ENCODE measurements at places on chromosomes 2 and 18.

DNA sequence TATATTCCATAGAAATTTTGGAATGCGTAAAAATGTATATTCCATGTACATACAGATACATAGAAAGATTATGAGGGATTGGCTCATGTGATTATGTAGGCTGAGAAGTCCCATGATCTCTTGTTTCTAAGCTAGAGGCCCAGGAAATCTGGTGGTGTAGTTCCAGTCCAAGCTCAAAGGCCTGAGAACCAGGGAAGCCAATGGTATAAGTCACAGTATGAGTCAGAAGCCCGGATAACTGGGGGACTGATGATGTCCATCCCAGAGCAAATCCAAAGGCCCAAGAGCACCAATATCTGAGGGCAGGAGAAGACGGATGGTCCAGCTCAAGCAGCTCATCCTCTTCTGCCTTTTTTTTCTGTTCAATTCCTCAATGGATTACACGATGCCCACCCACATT, 385.0 kb upstream of the KLHL29 start:
- no peak for DNase-seq

DNA sequence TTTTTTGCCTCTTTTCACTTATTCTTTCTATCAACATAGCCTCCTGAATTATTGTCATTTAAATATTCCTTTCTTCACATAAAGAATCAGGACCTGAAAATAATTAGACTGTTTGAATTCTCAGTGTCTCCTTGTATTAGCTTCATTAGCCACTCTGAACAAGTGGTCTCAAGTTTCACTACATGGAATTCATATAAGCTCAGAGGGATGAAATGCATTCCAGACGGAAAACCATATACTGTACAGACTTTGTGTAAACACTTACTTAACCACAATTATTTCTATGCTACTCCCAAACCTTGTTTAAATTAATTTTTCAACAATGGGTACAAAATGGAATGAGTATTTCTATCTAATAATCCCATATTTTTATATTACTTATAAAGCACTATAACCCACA, 53.4 kb downstream of the CHN1 start:
- no peak for DNase-seq

- DNase-seq = no peak
Measured at GRCh38 chr18:23134780-23135549, at the start of gene CABLES1. Gene CABLES1, plus strand, starts transcription at chr18:23135485. Its CDS starts 278 bp downstream, at chr18:23135763.

DNA sequence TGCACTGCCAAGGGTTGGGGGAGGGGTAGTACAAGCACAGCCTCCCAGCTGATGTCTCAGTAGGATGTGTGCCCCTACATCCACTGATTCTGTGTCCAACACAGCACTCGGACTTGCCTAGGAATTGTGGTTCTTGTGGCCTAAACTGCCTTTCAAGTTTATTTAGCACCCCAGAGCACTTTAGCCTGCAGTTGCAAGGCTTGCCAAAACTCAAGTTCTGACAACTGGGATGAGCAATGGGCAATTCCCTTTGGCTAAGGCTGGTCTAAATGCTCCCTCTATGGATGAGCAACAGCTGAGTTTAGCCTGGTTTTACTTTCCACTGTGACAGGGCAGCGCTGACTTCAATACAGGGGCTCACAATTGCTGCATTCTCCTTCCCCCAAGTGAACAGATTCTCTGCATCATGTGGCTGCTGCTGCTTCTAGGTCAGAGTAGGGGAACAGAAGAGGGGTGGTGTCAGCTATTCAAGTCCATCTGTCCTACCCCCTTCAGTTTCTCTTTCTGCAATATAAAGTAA, 471.5 kb downstream of the PIK3C3 start:
- no peak for DNase-seq

GRCh38 chr2:63698786-63699548, 110.2 kb downstream of the MDH1 start:
- peak; percentile 1 for DNase-seq

- DNase-seq = no peak
Measured at GRCh38 chr2:121828281-121828731, 72.9 kb downstream of the TSN start.

DNA sequence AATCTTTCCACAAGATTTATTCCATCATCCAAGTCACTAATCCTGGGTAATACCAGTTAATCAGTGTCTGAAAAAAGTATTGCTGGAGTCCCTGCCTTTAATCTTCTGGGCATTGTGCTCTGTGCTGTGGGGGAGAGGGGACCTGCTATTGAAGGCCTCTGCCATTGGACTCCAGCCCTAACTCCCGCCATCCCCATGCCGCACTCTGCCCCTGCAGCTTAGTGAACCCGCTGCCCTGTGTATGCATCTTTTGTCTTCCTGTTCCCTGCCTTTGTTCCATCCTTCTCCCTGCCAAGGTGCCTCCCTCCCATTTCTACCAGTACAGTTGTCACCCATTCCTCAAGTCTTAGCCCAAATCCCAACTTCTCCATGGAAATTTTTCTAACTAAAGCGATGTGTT, 113.8 kb upstream of the EPAS1 start:
- no peak for DNase-seq

DNA sequence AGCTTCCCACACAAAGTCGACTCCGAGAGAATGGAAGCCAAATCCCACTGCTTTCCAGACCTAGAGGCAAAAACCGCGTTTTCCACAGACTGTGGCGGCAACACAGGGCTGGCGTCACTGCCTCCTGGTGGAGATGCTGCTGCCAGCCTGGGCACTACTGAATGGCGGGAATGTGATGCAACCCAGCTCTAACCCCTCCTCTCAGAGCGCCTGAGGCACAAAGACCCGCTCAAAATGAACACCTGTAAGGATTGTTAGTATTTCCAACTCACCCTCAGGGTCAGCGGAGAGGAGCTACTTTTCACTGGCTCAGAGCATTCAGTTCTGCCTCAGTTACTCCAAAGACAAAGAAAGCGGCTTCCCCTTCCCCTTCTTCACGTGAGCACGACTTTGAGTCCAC, 548.0 kb upstream of the SALL3 start:
- DNase-seq = no peak

GRCh38 chr2:72350852-72351251, 203.2 kb upstream of the CYP26B1 start:
- DNase-seq = no peak

DNA sequence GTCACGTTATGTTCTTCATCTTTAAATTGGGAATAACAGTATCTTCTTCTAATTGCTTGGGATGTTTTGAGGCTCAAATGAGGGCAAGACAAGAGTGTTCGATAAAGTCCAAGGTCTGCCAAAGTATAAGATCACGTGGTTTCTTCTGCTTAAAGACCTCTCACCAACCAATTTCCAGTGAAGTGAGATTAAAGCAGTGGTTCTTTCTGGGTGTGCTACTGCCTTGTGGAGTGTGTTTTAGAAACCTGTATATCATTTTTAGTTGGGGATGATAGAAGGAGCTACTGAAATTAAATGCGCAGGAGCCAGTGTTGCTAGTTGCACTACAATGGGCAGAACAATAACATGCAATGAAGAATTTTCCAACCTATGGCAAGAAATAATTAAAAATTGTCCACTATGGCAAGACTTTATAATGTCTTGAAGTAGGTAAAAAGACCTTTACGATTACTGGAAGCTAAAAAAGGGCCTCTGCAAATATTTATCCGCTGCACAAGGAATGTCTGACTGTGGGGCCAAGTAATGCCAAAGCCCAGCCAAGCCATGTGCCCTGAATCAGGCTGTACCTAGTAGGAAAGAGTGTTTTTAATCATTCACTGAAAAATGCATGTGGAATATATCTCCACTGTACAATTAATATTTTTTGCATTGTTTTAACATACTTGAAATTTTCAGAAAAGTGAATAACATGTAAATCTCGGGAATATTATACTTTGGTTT, 244.5 kb upstream of the REG3G start:
- no peak for DNase-seq

DNA sequence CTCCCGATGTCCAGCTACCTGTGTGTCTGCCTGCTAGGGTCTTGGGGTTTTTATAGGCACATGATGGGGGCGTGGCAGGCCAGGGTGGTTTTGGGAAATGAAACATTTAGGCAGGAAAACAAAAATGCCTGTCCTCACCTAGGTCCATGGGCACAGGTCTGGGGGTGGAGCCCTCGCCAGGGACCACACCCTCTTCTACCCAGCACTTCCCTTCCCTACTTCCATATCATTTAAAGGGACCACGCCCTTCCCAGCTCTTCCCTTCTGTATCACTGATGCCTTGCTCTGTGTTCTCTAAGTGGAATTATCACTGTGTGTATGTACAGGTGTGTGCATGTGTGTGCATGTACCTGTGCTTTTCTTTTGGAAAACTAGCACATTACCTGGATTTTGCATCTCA, 6.3 kb downstream of the UGT1A1 start:
- no peak for DNase-seq

DNA sequence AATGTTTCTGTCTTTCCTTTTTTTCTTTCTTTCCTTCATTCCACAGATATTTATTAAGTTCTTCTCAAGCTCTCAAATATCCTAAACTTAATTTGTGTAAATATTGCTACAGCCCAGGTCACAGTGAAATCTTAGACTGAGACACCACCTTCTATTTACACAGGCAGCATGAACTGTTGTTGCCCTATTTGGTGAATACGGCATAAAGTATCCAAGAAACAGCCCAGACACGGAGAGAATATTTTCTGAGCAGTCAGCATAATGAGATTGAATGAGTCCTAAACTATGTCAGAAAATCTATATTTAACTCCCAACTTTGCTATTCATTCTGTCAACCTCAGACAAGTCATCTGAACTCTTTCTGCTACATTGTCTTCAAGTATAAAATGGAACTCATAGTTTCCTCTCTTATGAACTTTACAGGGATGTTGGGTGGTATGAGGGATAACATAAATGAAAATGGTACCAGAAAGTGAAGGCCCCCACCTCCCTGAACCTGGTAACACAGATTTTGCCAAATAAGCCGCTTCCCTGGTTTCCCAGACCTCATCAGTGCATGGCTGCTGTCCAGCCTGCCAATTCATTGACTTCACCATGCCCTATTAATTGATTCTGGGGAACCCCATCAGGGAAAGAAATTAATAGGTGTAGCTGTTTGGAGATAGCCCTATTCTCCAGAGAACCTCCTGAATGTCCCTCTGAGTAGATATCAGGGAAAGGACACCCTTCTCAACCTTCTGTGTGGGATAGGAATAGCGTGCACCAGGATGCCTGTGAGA, 235.9 kb downstream of the SETBP1 start:
- no peak for DNase-seq

- no peak for DNase-seq
Measured at GRCh38 chr2:172205292-172205691, 102.6 kb upstream of the DLX2 start.

- no peak for DNase-seq
Measured at GRCh38 chr2:54475285-54475684, 19.2 kb downstream of the SPTBN1 start.

GRCh38 chr2:192940767-192941166, 746.0 kb upstream of the TMEFF2 start:
- DNase-seq = no peak

- DNase-seq = no peak
Measured at GRCh38 chr18:55998801-55999385, 410.9 kb upstream of the TCF4 start.

DNA sequence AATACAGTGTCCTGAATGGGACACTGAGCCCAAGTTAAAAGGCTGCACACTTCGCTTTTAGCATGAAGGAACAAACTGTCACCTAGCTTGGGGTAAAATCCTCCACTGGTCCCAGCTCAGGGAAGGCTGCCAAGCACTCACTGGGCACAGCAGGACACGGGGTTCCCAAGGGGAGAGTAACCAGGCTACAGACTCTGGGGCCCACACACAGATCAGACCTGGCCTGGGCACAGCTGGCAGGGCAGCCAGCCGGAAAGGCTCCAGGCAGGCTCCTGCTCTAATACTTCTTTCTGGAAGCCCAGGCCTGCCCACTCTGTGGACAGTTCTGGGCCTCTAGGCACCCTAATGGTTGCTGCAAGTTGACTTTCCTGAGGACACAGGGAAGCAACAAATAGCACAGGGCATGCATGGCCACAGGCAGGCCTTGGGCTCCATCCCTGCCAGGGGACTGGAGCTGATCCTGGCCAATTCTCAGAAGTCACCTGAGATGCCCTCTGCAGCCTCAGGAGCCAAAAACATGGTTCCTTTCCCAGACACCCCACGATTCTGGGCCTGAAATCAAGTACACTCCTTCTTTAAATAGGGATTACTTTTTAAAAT, 18.7 kb upstream of the SULT1C3 start:
- DNase-seq = no peak

DNA sequence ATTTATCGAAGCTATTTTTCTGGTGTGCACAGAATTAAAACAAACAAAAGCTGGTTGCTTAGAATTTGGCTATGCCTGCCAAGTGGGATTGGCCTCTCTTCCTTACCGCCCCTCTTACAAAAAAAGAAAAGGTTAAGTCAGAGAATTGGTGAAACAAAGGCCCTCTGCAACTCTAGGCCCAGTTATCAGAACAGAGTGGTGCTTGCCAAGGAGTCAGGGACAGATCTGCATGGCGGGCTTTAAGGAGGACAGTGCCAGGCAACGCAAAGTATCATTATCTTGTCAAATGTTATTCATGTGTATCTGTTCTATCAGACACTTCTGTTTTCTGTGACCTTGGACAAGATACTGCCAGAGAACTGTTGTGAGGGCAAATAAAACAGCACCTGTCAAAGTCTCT, 78.3 kb downstream of the TGIF1 start:
- no peak for DNase-seq

- no peak for DNase-seq
Measured at GRCh38 chr2:45300026-45300750, 290.9 kb upstream of the SIX2 start.
